ENCODE measurements at places on chromosomes 6 and 20. TPM values are rescaled to one million over a fixed set of nuclear protein-coding genes. Genes with fewer than 3 reads are reported as not detected.

Gene TCP11
- polyA plus RNA-seq = 0.79 TPM

Gene EFCAB8
- 0.11 TPM for polyA plus RNA-seq

Gene SAMD10
- 5.7 TPM for polyA plus RNA-seq

Gene RIMS1
- 0.74 TPM for polyA plus RNA-seq

Gene SH3BGRL2
- 43.6 TPM for polyA plus RNA-seq

Gene SFTA2
- 19.6 TPM for polyA plus RNA-seq

Measured in left lung (tissue), 14 donors.